ENCODE measurements at places on chromosomes 5 and 9. TPM values are rescaled to one million over a fixed set of nuclear protein-coding genes. Genes with fewer than 3 reads are reported as not detected.

GABRA1 gene
- not detected for total RNA-seq

TMEM252 gene
- not detected for total RNA-seq

PAEP gene
- total RNA-seq = not detected

C6 gene
- total RNA-seq = not detected

PCDHA1 gene
- total RNA-seq = not detected

REXO4 gene
- 14.1 TPM for total RNA-seq

KCTD16 gene
- 0.18 TPM for total RNA-seq

ENTPD2 gene
- total RNA-seq = not detected

SLIT3 gene
- not detected for total RNA-seq

All from myometrial cell (primary cell).